ENCODE measurements at places on chromosomes 5 and 9. TPM values are rescaled to one million over a fixed set of nuclear protein-coding genes. Genes with fewer than 3 reads are reported as not detected.

DNA sequence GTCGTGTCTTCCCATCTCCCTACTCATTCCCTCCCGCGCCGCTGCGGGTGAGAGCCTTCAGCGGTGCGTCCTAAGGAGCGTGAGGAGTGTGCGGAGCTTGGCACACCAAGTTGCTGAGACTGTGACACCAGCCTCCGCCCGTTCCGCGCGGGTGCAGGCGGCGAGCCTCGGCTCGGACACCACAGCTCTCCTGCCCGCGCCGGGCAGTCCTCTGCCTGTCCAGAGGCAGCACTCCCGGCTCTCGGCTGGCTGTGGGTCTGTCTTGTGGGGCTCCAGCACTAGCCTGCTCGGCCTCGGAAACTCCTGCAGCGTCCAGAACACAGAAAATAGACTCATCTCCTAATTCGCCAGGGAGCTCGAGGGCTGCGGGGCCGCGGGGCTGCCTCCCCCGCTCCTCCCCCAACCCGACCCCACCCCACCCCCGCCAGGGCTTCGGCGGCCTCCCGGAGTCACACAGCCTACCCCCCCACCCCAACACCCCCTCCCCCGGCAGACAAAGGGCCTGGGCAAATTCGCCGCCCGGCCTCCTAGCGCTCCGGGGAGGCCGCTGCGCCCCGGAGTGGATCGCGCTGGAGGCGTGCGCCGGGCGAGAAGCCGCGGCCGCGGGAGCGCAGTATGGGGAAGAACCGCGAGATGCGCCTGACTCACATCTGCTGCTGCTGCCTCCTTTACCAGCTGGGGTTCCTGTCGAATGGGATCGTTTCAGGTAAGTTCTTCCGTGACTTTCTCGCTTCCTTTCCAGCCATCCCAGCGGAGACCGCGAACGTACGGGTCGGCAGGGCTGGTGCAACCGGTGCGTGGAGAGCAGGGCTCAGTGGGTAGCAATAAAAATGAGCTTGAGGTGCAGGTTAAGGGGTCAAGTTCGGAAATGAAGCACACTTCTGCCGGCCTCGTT is at the start of gene ADAMTS19:
TSS of gene ADAMTS19 (plus strand) at position 522 of the 895 bp plus-strand sequence. CDS start at position 616, 94 bp downstream.
- DNase-seq = peak; percentile 40

- DNase-seq = no peak
Observed at GRCh38 chr5:179267071-179267670, 78.1 kb downstream of the ADAMTS2 start.

DNA sequence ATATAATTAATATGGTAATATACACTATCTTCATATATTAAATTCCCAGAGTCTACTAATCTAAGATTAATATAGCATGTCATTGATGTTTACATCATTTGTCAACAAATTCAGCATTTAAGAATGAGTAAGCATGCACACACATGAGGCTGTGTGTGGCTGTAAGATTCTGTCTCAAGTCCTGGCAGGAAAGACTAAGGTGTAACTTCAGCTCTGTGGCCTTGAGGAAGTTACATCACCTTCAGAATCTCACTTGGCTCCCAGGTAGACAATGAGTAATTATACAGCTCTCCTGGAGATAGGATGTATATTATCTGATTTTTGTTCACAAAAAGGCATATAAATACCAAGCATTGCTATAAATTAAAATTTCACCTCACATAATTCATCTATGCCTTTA is 119.4 kb upstream of the IQGAP2 start:
- DNase-seq = no peak

The ACER2 gene
- polyA plus RNA-seq = 11.0 TPM

DNA sequence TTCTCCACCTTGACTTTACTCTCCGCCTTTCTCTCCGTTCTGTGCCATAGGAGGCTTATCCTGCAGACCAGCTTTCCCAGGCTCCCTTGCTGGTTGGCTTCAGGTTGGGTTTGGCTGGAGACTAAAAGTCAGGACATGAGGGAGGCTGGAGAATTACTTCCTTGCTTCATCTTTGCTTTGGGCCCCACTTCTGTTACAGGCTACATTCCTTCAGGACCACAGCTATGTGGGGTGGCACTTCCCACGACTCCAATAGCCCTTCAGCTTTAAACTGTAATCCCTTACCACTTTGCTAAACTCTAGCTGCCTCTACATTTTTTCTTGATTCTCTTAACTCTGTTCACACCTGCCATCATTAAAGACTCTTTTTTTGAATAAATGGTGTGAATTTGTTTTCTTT is 186.7 kb upstream of the NR4A3 start:
- DNase-seq = no peak

DNA sequence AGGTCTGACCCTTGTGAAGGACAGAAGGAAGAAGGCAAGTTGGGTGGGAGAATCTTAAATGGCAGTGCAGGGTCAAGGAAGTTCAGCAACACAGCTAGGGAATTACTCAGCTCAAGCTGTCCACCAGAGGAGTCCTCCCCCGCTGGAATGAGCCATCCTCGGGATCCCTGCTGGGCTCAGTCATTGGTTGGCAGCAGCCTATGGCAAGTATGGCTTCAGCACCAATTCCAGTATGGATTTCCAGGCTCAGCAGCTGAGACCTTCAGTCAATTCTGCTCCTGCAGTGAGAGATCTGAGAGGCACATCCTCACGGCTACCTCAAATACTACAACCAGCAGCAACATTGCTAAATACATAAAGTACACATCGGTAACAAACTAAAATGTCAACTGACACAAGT is 280.6 kb upstream of the PIK3R1 start:
- no peak for DNase-seq

DNA sequence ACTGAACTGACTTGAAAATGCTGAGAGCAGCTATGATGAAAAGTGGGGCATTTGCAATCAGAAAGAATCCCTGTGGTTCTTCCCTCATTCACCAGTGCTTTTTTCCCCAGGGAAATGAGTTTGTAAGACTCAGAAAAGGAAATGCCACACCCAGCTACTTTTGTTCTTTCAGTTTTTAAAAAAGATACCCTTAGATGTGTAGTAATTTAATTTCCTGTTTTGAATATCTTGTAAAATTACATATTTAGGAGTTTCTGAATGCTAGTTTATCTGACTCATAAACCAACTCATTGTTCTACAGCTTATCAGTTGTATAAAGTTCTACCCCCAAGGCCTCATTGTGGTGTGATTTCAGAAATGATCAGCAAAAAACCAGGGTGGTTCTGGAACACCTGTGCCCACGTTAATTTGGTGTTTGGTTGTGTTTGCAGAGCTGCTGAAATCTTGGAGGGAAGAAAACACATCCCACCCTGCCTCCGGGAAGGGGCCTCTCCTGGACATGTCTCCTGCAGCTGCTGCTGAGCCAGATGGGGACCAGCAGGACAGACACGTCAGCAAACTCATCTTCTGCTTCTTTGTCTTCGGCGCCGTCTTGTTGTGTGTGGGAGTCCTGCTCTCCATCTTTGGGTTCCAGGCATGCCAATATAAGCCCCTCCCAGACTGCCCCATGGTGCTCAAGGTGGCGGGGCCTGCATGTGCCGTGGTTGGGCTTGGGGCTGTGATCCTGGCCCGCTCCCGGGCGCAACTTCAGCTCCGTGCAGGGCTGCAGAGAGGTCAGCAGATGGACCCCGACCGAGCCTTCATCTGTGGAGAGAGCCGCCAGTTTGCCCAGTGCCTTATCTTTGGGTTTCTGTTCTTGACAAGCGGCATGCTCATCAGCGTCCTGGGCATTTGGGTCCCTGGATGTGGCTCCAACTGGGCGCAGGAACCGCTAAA is 2.8 kb downstream of the TMEM171 start:
- no peak for DNase-seq

DNA sequence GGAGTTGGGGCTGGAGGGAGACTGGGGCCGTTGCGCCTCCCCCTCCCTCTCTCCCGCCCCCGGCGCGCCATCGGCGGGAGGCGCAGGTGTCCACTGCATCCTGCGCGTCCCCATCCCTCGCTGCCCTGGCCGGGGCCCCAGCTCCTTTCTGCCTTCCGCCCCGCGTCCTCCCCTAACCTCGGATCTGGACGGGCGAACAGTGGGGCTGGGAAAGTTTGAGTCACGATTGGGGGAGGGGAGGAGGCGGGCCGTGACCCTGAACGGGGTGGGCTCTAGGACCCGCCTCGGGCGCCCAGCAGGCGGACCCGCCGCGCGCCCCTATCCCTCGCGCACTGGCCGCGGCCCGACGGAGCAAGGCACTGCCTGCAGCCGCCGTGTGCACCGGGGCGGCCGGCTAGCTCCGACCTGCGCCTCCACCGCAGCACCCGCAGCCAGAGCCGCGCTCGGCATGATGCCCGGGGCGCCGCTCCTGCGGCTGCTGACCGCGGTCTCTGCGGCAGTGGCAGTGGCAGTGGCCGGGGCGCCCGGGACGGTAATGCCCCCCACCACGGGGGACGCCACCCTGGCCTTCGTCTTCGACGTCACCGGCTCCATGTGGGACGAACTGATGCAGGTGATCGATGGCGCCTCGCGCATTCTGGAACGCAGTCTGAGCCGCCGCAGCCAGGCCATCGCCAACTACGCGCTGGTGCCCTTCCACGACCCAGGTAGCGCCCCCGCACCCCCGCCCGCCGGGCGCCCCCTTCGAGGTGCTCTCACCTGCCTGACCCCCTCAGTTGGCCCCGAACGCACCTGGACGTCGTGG is at the start of gene HMCN2:
TSS of gene HMCN2 (plus strand) at position 330 of the 805 bp plus-strand sequence. CDS start at position 449, 119 bp downstream.
- no peak for DNase-seq

DNA sequence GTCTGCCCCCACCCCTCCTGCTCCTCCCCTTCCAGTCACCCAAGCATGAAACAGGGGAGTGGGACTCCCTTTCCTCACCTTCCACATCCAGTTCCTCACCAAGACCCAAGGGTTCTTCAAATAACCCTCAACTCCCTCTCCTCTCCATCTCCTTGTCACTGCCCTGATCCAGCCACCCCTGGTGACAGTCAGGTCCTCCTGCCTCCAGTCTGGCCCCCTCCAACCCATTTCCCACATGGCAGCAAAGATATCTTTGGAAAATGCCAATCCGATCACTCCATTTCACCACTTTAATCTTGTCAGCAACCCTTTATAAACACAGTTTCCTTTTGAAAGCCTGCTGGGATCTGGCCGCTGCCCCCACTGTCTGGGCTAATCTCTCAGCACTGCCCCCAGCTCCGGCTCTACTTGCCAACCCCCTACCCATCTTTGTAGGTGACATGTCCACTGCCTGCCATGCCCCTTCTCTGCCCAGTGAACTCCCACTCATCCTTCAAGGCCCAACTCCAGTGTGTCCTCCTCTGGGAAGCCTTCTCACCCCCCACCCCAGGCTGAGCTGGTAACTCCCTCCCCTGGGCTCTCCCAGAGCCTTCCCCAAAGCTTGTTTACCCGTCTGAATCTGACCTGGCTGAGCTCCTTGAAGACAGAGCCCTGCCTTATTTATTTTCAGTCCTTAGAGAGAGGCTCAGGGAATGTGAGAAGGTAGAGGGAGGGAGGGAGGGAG is 781 bp upstream of the MYOZ3 start:
- DNase-seq = no peak

The PHPT1 gene
- 120 TPM for polyA plus RNA-seq

GRCh38 chr9:4519604-4520003 is 29.3 kb downstream of the SLC1A1 start:
- no peak for DNase-seq

GRCh38 chr5:93599399-93600120 is 16.5 kb downstream of the NR2F1 start:
- no peak for DNase-seq
